Breast epithelium (tissue), 4 donors: ENCODE measurements at places on chromosomes 3 and 15. TPM values are rescaled to one million over a fixed set of nuclear protein-coding genes. Genes with fewer than 3 reads are reported as not detected.

The GRAMD1C gene
- 18.4 TPM for total RNA-seq

DNA sequence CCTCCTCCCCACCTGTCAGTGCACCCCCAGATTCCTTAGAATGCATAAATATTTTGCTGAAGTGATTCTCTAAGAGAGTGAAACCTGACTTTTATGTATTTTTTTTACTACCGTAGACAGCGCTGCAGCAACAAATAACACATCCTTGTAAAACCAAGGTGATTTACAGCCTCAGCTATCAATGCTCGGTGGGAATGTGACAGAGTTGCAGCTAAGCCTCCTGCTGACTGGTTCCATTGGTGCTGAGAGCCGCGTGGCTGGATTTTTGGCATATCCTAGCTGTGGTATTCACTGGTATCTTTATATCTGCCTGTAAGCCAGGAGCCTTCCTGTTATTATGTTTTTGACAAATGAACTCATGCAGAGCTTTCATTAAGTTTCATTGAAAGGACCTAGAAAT, 11.0 kb downstream of the FGD5 start:
- no peak for DNase-seq

GRCh38 chr3:7867587-7867986, 634.0 kb upstream of the LMCD1 start:
- DNase-seq = no peak

The TBC1D5 gene
- total RNA-seq = 109 TPM

DNA sequence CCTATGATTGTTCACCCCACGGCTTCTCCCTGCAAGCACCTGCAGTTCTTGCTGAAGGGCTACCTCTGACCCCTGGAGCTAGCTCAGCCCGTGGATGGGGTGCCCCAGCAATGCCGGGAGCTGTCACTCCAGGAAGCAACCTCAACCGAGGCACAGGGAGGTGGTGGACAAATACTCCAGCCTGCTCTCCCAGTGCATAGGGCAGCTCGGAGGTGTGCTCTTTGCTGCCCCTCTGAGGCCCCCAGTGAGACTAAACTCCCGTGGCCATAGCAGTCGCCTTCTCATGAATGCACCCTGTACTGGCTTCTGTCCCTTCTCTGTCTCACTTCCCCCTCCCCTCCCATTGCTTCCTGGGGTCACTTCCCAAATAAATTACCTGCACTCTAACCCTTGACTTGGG, 48.5 kb downstream of the LINGO1 start:
- DNase-seq = no peak

DNA sequence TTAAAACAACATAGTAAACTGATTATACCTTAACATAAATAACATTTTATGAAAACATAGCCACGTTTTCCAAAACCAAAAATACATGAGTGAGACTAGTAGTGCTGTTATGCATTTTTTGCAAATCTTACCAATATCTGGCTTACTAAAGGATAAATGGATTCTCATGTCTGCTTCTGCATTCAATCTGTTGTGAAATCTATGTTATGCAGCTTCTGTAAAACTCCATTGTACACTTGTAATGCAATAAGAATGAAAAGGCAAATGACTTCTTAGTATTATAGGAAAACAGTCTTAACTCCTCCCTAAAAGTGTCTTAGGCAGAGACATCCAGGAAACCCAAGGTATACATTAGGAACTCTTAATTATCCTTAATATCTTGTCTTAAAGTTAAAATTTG, 330.9 kb upstream of the THBS1 start:
- no peak for DNase-seq

GRCh38 chr15:100373120-100373896, 31.5 kb upstream of the ADAMTS17 start:
- DNase-seq = no peak

DNA sequence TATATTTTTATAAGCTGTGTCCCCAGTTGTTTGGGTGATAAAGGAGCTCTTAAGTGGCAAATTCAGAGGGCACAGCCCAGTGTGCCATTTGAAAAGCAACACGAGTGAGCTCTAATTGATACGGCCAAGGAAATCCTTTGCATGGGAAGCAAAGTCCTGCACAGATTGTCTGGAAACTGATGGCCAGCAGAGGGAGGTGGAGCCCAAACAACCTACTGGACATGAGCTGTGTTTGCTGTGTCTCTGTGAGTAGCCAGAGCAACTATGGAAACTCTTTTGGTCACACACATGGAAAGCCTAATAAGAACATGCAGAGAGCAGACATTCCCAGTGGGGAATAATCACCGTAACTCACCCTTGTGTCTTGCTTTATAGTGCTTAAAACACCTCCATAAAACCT, 24.4 kb downstream of the ONECUT1 start:
- DNase-seq = no peak

The SFMBT1 gene
- 30.2 TPM for total RNA-seq

DNA sequence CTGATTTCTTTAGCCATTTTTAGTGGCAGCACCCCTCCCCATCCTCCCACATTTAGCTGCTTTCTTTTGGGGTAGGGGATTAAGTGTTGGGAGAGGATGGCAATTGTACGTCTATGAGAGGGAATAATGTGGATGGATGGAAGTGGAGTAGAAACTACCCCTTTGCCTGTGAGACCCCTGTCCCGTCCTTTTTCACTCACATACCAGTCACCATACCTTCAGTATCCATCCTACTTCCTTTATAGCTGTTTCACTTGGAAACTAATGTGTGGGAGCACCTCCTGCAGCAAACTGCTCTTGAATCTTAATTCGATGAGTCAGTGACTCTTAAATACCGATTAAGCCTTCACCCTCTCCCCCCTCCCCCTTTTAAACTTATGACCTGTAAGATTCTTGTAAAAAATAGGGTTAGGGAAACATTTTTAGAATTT, 730 bp downstream of the SPRED1 start:
- DNase-seq = no peak

GRCh38 chr15:101432982-101433381, 56.5 kb downstream of the PCSK6 start:
- no peak for DNase-seq

DNA sequence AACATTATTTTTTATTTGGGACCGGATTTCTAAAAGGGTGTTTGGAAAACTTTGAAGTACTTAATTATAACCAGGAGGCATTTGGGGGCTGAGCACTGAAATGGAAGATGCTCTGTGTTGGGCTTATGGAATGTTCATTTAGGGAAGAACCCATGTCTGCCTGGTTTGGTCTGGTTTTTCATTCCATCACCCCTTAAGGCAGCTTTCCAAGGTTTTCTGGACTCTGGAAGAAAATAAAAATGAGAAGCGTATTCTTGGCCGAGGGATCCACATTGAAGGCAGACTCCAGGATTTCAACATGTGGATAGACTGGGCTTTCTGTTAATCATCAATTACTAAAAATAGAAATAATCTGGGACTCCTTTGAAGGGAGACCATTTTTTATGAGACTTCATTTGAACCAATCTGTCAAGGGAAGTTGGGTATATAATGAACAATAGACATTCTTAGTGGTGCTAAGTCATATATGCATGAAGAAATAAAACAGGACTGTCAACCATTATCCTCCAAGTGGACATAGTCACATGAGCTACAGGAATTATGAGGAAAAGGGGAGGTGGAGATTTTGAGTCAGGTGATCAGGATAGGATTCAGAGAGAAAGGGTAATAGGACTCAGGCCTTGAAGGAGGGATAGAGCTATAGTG, 270.5 kb upstream of the ADAMTS9 start:
- no peak for DNase-seq

DNA sequence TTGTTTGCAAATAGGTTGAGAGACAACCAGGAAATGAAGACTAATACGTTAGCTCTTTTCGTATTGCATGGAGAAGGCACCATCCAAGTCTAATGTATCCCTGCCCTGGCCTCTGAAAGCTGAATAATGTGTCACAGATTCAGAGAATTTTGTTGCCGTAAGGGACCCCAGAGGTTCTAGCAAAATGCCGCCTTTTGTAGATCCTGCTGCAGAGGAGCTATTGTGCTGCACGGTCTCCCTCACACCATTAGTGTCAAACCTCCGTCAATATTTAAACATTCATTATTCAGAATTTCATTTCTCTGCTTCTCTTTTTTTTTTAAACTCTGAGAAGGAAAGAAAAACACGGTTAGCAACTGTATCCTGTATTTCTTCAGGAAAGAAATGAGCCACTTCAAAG, 238.7 kb downstream of the EPHB1 start:
- no peak for DNase-seq

- DNase-seq = no peak
Observed at GRCh38 chr15:95025924-95026728, 794.8 kb downstream of the MCTP2 start.

DNA sequence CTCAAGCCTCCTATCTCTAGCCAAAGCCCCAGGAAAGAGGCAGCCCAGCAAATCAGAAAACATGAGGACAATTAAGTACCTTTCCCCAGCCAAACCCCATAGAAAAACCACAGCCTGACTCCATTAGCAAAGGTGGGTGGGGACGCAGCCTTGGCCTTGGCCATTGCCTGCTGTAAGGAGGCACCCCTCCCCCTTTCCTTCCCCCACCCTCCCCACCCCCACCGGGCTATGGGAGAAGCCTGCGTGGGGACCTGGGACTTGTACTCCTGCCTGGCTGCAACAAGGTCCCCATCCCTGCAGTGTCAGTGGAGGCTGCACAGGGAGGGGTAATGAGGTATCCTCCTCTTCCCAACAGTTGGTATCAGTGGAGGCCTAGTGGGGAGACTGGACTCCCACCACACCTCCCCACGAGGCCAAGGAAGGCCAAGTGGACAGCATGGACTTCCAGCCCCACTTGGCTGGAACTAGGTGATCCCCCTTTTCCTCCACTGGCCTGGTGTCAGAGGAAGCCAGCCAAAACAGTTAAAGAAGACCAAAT, 20.5 kb downstream of the PRR23E start:
- no peak for DNase-seq

The SPTBN5 gene
- total RNA-seq = 2.3 TPM

The TJP1 gene
- total RNA-seq = 97.2 TPM

DNA sequence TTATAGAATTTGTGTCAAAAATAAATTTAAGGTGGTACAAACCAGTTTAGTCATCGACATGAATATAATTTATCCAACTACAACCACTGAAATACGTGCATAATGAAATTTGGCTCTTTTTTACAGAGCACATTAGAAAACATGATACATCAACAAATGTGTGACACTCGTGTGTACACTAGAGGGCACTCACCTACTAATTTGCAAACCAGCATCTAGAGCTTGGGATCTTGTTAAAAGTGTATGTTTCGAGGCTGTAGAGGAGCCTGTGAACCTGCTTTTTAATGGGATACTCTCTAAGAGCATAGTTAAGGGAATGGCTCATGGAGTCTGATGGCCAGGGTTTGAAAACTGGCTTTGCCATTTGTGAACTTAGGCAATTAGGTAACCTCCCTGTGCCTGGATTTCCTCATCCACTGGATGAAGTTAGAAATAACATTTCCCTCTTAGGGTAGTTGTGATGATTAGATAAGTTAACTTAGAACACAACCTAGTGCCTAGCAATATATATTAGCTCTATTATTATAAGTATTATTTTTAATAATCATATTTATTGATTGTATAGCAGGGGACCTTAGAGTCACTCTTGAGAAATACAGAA, 8.8 kb upstream of the CPOX start:
- no peak for DNase-seq

DNA sequence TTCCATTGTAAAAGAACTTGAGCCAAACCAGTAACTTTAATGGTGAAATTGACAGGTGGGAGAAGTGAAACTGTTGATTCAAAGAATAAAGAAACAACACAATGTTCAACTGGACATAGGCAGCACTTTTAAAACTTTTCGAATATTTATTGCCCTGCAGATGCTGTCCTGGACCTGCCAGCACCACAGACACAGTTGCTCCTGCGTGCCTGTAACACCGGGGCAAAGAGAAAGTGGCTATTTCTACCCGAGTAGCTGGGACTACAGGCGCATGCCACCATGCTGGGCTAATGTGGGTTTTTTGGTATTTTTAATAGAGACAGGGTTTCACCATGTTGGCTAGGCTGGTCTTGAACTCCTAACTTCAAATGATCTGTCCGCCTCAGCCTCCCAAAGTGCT, 7.4 kb downstream of the IL5RA start:
- DNase-seq = no peak
